ENCODE measurements at places on chromosomes 7 and 10.

DNA sequence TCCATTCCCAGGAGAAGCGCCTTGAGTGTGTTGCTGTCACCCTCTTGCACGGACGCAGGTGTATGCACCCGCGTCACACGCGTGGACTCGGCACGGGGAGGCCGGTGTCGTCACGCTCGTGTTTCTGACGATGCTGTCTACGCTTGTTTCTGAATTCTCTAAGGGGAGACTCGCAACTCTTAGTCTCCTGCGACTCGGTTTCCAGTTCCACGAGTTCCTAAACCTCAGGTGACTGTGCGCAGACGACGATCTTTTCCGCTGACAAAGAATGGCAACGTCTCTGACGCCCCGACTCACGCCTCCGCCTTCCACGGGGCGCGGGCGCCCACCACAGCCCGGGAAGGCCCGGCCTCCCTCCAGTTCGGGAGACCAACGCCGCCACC, 579 bp downstream of the IDI1 start:
- DNase-seq, result no peak

GRCh38 chr7:97357459-97357858, 240.0 kb downstream of the SDHAF3 start:
- DNase-seq, result no peak

DNA sequence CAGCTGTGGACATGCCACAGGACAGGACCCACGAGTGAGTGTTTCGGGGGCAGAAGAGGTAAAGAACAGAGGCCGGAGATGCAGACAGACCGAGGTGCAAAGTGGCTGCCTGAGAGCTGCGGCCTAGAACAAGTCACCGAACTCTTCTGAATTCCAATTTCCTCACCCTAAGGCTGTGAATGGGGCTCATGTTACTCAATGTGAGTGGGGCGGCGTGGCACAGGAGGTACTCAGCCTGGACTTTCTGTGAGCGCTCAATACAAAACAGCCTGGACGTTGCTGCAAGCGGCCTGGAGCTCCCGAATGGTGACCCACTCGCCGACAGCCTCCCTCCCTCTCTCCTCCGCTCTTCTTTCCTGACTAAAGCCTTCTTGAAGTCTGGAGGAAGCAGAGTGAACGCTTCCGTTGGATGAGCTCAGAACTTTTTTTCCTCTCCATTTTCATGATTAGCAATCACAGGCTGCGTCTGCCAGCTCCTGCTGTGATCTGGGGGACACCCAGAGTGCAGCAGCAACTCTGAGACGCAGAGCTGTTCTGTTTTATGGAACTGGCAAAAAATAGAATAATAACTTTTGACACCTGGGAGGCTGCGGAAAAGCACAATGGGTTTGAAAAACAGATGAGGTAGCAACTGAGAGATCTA, 108.5 kb downstream of the PTPRN2 start:
- no peak for DNase-seq

- no peak for DNase-seq
Observed at GRCh38 chr7:38773430-38773829, 135.6 kb downstream of the VPS41 start.

DNA sequence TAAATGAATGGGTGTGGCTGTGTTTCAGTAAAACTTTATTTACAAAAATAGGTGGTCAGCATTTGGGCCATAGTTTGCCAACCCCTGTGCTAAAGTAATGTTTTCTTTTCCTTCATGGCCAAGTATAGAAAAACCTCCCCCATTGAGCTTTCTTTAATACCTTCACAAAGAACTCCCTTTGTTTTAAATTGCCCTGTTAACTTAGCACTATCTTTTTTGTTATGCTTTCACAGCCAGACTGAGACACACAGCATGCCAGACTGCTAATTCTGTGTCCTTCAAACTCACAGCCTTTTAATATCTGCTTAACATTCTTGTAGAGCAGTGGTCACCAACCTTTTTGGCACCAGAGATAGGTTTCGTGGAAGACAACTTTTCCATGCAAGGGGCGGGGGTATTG, 78.0 kb downstream of the GFRA1 start:
- no peak for DNase-seq

GRCh38 chr7:99953649-99954048, 22.2 kb downstream of the AZGP1 start:
- DNase-seq, result no peak

GRCh38 chr7:50474382-50475160, 24.4 kb upstream of the FIGNL1 start:
- no peak for DNase-seq

DNA sequence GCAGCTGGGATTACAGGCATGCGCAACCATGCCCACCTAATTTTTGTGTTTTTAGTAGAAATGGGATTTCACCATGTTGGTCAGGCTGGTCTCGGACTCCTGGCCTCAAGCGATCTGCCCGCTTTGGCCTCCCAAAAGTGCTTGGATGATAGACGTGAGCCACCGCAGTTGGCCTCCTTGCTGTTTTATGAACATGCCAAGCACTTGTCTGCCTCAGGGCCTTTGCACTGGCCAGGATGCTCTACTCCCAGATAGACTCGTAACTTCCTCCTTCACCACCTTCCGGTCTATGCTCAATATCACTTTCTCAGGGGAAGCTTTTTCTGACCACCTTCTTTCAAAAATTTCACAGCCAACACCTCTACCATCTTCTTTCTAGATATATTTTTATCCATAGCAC, 6.3 kb downstream of the SLC26A5 start:
- no peak for DNase-seq
